ENCODE measurements at places on chromosomes 5 and 9.

- no peak for DNase-seq
These were observed 10.5 kb upstream of the PLEKHG4B start for GRCh38 chr5:81391-82021.

GRCh38 chr5:31531543-31531887 lies 378 bp downstream of the DROSHA start:
- DNase-seq: no peak

DNA sequence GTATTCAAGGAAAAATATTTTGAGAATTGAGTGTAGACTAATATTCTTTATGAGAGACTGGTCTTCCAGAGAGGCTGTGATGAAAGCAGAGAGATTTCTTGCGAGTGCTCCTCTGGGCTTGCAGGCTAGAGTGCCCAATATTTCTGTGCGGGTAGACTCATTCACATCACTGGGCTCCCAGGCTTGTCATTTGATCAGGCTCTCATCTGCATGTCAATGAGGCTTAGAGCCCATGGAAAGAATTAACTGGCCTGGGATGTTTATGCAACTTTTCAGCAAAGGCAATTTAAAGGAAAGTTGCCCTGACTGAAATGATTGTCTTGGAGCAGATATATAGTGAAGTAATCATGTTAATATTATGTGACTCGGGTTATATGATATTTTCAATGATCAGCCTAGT lies 42.3 kb downstream of the SNCAIP start:
- no peak for DNase-seq

GRCh38 chr5:64958757-64959391 lies 190.1 kb downstream of the CWC27 start:
- DNase-seq: no peak

DNA sequence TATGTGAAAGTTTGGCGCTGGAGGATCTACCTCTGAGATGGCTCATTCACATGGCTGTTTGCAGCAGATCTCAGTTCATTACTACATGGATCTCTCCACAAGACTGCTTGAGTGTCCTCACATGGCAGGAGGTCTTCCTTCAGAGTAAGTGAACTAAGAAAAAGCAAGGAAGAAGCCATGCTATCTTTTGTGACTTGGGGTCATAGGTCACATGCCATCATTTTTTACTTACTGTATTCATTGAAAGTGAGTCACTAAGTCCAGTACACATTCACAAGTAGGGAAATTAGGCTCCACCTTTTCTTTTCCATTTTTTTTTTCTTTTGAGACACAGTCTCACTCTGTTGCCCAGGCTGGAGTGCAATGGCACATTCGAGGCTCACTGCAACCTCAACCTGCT lies 8.7 kb upstream of the CDKN2AIPNL start:
- DNase-seq: no peak

- no peak for DNase-seq
These were observed 648.3 kb downstream of the PDE4D start for GRCh38 chr5:59245198-59245597.

DNA sequence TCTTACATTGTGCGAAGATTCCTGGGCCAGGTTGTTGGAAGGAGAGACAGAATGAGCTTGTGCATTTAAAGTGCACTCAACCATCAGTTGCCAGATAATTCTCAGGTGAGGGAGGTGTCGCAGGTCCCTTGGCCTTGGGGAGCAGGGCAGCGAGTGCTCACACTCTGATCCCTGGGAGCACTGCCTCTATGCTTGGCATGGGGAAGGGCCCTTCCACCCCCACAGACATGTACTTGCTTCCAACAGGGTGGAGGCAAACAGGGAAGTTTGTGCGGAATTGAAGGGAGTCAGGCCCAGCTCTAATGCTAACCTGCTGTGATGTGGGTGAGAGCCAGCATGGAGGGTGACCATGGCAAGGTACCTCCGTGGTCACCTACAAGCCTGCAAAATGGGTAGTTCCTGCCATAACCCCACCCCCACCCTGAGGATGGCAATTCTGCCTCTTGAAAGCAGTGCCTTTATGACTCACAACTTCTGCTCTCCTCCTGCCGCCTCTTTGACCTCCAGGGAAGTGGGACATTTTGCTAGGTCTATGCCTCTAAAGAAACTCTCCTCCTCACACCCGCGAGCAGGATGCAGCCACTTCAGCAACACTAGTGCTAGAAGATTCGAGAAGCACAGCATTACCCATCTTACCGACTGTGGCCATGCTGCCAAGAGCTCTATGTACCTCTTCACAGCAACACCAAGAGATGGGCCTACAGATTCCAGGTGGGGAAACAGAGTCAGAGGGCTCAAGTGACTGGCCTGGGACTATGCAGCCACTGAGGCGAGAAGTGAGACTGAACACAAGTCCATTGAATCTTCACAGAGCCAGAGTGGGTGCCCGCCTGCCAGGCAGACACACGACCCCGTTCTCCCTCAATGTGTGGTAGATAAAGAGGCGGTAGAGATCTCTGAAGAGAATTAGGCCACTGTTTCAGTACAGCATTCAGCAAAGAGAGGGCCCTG lies 22.1 kb upstream of the SLC25A51 start:
- DNase-seq: no peak

DNA sequence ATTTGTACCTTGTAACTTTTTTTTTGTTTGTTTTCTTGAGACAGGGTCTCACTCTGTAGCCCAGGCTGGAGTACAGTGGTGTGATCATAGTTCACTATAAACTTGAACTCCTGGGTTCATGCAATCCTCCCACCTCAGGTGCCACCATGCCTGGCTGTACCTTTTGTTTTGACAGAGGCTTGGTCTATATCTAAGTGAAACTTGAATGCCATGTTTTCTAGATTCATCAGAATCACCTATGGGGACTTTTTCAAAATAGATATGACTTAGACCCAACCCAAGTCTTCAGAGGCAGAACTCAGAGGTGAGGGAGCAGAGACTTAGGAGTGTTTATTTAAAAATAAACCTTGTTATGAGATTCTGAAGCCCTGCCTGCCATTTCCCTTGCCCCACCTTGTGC lies 128.4 kb downstream of the PTTG1 start:
- DNase-seq: no peak

- no peak for DNase-seq
These were observed 74.5 kb downstream of the PTCD2 start for GRCh38 chr5:72394688-72395087.

GRCh38 chr5:43658509-43658908 lies 55.5 kb downstream of the NNT start:
- DNase-seq: no peak

GRCh38 chr9:99004717-99005460 lies 61.2 kb downstream of the COL15A1 start:
- no peak for DNase-seq

- DNase-seq: peak; percentile 69
These were observed at the start of gene ZFP62 for GRCh38 chr5:180860887-180861822. Gene ZFP62 (minus strand): TSS chr5:180861276. CDS start chr5:180861219, 57 bp downstream.

DNA sequence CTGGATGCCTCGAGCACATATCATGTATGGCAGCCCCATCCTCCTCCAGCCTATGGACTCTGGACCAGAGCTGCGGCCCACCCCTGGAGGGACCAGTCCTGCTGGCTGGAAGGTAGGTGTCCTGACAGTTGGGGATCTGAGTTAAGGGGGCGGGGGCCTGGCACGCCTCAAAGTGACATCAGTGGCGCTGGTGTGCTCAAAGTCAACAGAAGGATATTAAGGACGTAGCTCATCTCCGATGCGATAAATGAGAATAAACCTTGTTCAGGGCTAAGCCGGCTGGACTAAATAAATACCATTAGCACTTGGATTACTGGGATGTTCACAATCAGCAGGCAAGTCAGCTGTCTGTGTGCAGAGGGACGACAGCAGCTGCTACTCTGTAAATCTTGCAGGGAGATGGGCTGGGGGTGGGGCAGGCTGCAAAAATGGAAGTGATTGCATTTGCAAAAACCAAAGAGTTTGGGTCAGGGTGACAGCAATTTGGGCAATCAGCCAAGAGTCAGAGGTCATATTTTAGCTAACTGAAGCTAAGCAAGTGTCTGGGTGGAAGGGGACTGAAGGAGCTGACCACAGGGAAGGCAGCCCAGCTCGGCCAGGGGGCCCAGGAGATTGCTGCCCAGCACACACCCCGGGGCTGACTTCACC lies 80.0 kb upstream of the LRRTM2 start:
- no peak for DNase-seq
